Calu3 (cell line): ENCODE measurements at places on chromosomes 16 and 17.

- no peak for DNase-seq
These were observed 6.0 kb downstream of the SLC7A6 start for GRCh38 chr16:68270353-68270752.

- DNase-seq, result no peak
These were observed 772 bp downstream of the NTN1 start for GRCh38 chr17:9021992-9022572.

- DNase-seq, result no peak
These were observed at the start of gene KRTAP17-1 for GRCh38 chr17:41315204-41315794. KRTAP17-1 (minus strand) TSS chr17:41315710; CDS start chr17:41315650, 60 bp downstream.

GRCh38 chr16:88928405-88929090 is 48.5 kb downstream of the CBFA2T3 start:
- no peak for DNase-seq

- DNase-seq, result no peak
These were observed 43.0 kb downstream of the MYO18A start for GRCh38 chr17:29136998-29137730.

DNA sequence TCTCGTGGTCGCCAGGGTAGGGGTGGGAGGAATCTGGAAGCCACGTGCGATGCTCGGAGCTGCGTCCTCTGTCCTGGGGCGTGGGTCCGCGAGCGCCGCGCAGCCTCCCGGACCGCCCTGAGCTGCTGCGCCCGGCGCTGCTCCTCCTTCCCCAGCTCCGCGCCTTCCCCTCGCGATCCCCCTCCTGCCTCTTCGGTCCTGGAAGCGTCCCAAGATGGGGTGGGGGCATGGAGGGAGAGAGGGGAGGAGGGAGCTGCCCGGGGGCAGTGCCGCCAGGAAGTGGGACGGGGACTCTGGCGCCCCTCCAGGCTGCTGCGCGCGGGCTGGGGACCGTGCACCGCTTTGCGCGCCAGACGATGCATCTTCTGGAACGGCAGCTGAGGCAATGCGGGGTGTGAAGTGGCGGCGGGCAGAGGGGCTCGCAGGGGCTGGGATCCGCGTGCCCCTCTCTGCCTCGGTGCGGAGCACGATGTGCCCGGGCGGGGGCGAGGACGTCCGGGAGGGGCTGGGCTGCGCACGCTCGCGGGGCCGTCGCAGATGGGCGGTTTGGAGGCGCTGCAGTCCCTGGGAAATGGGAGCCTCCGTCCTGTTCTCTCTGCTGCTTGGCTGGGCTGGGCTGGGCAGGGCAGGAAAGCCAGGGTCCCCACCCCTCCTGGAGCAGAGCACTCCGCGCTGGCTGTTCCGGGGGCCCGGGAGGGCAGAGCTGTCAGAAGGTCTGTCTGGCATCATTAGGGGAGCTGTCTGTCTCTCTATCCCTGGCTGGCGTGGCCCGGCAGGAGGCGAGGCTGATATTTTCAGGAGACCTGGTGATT is 388.0 kb downstream of the SEC14L1 start:
- no peak for DNase-seq

GRCh38 chr16:14350626-14351025 is 279.4 kb downstream of the PARN start:
- DNase-seq, result no peak

DNA sequence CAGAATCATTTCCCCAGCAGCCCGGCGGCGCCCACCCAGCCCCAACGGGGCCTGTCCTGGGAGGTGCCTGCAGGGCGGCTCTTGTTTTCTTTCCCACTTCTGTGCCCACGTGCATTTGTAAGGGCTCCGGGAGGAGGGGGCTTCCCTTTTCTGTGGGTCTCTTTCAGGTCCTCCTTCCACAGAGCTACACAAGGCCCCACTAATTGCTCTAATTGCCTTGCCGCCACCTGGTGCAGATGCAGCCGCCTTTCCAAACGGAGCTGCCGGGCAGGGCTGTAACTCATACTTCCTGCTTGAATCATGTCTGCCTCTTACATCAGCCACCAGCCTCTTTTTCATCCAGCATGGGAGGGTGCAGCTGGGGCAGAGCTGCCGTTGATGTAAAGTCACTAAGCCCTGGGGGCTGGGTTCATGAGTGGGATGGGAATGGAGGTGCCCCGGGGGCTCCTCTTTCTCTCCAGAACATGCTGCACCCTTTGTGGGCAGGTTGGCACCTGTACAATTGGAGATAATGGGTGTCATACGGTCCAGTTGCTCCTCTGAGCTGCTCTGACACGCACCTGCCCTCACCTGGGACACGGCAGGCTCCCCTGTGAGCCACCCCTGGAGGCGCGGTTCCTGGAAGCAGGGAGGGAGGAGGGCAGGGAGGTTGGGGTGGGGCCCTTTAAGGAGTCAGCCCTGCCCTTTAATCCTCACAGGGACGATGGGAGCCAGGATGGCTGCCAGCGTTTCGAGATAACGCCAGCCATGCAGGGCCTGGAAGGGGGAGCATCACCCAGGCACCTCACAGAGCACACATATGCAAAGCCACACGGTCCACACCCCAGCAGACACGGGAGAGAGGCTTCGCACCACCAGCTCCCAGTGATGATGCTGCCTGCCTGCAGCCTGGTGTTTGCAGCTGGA is 41.1 kb upstream of the KLHDC4 start:
- peak; percentile 81 for DNase-seq

- no peak for DNase-seq
These were observed 22.5 kb upstream of the CHMP6 start for GRCh38 chr17:80969030-80969673.

DNA sequence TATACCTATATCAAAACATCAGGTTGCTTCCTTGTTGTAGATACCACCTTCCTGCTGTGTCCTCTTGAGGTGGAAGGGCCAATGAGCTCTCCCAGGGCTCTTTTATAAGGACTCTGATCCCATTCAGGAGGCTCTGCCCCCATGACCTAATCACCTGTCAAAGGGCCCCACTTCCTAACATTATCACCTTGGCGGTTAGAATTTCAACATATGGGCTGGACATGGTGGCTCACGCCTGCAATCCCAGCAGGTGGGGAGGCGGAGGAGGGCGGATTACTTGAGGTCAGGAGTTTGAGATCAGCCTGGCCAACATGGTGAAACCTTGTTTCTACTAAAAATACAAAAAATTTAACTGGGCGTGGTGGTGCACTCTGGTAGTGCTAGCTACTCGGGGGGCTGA is 86.4 kb downstream of the HAPSTR1 start:
- no peak for DNase-seq

DNA sequence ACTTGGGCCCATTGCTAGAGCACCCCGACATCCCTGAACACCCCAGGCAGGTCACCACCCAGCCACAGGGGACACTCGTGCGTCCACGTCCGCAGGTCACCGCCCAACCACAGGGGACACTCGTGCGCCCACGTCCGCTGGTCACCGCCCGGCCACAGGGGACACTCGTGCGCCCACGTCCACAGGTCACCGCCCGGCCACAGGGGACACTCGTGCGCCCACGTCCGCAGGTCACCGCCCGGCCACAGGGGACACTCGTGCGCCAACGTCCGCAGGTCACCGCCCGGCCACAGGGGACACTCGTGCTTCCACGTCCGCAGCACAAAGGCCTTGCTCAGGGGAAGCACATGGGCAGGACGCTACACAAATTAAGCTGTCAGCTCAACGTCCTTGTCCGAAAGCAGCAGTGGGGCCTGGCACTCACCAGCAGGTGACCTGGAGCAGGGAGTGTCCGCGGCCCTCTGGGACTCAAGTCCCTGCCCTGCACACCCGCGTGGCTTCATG is 17.7 kb downstream of the GALNS start:
- no peak for DNase-seq

DNA sequence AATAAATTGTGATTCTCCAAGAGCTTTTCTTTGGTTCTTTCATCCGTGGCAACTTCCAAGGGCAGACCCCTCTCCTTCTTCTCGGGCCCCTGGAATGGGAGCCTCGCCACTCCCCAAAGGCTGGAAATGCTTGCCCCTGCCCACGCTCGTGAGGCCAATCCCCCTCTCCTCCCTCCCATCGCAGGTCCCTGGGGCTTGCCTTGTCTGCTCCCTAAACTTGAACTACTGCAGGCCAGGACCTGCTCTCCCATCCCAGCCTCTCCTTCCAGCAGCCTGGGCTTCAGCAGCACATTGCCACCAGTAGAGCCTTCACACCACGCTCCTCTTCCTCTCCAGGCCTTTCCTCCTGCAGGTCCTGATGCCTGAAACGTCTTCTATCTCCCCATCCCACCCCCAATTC is 11.1 kb downstream of the PITPNM3 start:
- DNase-seq, result no peak
